ENCODE measurements at places on chromosomes 13 and 19.
A peak's percentile ranks its signal among the peaks of the same experiment; 100 is the strongest.

DNA sequence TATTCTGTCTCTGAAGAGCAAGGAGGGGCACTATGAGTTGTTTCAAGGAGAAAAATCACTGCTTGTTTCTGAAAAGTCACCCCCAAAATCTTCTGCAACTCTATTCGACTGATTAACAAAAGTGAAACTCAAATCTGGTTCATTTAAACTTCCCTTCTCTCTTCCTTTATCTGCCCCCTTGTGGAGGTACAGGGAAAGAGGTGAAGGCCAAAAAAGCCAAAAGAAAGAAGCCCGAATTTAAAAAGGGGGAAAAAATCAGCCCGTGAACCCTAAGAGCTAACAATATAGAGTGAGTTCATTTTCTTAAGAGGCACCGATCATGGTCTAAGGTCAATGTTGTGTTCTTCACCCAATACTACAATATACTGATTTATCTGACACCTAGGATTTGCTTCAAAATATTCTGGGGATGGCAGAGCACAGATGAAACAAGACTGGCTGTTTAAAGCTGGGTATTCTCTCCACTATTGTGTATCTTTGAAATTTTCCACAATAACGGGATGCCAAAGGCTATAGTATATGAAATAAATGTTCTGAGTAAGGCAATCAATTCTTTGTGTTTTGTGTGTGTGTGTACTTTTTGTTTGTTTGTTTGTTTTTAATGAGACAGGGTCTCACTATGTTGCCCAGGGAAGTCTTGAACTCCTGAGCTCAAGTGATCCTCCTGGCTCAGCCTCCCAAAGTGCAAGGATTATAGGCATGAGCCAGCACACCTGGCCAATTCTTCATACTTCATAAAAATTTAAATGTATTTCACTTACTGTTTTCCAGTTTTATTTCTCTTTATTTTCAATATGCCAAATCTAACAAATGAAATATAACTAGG is 55.0 kb upstream of the EEF1AKMT1 start:
- DNase-seq: no peak

DNA sequence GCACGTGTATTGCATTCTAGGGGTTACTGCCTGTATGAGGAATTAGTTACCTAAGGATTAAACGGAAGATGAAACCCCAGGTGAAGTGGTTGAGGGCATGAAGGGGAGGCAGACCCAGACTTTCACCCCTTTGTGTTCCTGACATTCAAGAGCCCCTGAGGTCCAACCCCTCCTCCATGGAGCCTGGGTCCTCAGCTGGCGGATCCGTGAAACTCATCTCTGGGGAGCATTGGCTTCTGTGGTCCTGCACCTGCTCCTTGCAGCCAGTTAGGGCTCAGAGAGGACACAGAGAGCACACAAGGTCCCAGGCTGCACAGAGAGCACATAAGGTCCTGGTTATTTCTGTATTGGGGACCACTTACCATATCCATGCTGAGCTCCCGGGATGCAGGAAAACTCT is 7.0 kb upstream of the LILRA1 start:
- no peak for DNase-seq

- DNase-seq: no peak
Measured at GRCh38 chr19:11806354-11807098, 7.5 kb upstream of the ZNF440 start.

GRCh38 chr19:13726323-13726722 is 38.0 kb upstream of the MRI1 start:
- DNase-seq: no peak

DNA sequence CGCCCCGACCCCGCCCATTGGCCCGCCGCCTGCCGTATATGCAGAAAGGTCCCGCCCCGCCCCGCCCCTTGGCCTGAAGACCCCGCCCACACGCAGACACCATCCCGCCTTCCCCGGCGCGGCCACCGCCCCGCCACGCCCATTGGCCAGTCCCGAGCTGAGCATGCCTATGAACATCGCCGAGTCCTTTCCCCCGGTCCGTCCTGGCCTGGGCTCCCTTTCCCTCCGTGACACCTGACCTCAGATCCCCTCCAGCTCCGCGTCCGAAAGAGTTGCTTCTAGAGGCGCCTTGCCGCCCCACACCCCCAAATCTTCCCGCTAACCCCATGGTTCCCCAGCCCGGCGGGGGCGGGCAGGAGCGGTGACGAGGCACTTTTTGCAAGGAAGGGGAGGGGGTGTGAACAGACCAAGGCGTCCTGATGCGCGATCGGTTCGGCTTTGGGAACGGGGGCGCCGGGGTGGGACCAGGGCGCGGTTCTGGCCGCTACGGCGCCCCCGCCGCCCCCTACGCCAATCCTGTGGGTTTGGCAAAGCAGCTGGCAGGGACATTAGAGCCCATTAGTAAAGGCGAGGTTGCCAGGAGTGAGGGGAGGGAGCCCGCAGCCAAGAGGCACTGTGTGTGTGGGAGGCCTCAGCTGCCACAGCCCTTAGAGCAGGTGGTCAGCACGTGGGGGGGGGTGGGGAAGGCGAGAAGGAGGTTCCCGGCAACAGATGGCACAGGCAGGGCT is 406 bp upstream of the NUMBL start:
- peak; percentile 81 for DNase-seq

- DNase-seq: no peak
Measured at GRCh38 chr13:27665333-27665732, 43.6 kb downstream of the POLR1D start.

GRCh38 chr19:16160943-16161560 is 12.3 kb downstream of the CIB3 start:
- no peak for DNase-seq

DNA sequence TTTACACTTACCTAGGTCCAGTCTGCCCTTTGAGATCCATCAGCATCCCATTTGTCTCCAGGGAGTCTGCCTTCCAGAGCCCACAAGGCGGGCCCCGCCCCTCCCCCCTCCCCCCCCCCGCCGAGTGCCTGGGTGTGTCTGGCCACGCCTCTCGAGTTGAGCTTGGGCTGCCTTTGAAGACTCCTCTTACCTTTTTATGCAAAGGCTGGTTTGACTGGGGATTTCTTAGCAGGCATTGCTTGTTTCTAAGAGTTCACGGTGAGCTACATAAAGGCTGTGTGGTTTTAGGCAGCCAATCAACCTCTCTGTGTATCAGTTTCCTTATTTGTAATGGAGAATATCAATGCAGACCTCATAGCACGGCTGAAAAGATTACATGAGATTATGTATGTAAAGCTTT is 11.3 kb downstream of the GPR12 start:
- DNase-seq: no peak

GRCh38 chr19:20359933-20360720 is 193.1 kb downstream of the ZNF486 start:
- no peak for DNase-seq

GRCh38 chr13:63351081-63351480 is 1935.4 kb upstream of the PCDH20 start:
- no peak for DNase-seq

DNA sequence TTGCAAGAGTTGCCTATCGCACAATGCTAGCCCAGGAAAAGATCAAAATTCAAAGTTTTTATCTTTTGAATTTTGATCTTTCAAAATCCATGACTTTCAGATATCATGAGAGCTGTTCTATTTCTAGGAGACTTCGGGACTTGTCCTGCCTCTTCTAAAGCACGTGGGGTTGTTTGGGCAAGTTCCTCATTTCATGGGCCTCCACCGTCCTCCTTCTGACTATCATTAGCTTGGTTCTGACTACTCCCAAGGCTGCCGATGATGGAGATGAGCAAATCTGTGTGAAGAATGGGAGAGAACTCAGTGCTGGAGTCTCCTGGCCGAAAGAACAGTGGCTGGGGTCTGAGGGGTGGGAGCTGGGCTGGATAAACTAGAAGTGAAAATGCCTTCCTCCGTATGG is 86.5 kb downstream of the COL4A1 start:
- no peak for DNase-seq

DNA sequence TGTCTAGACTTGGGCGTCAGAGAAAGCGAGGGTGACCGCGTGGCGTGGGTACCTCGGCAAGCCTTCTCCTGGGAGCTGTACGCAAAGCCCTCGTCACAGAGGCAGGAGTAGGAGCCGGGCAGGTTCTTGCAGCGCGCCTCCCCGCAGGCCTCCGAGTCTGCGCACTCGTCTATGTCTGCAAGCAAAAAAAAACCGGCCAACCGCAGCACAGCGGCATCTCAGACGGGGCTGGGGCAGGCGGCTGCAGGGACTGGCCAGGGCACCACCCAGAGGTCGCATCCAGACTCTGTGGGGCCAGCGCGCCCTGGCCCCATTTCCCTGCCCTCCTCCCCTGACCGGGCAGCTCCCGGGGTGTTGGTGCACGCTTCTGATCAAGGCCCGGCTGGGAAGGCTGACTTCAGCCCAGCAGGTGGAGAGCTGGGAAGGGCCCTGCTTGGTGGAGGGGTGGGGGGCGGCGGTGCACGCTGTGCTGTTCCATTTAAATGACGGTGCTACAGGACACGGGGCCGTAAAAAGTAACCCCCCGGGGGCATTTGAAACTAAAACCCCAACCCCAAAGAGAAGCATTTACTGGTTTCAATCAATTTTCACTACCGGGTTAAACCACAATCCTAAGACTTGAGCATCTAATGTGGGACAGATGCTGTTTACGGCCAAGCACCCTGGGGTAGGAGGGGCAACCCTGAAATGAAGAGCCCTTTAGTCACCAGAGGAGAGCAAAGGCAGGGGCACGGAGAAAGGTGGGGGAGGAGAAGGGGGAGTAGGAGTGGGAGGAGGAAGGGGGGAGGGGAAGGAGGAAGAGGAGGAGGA is 28.2 kb downstream of the GAS6 start:
- no peak for DNase-seq

- DNase-seq: no peak
Measured at GRCh38 chr13:40484101-40484800, 182.2 kb downstream of the FOXO1 start.

GRCh38 chr19:49468746-49469447 is 5.1 kb upstream of the FLT3LG start:
- peak; percentile 61 for DNase-seq

DNA sequence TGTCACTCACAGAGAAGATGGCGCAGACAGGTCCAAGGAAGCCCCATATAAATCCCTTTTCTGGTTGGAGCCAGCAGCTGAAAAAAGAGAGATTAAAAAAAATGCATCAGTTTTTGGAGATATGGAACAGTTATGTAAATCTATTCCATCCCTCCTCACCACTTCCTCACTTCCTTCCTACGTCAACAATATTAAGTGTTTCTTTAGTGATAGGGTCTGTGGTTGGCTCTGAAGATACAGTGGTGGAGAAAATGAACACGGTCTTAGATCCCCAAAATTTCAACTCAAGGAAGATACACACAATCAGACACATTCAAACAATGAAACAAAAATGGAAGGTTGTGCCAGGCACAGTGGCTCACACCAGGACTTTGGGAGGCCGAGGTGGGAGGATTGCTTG is 31.5 kb downstream of the ADGRE2 start:
- no peak for DNase-seq

GRCh38 chr19:1309977-1310852 is 24.5 kb downstream of the EFNA2 start:
- DNase-seq: no peak

DNA sequence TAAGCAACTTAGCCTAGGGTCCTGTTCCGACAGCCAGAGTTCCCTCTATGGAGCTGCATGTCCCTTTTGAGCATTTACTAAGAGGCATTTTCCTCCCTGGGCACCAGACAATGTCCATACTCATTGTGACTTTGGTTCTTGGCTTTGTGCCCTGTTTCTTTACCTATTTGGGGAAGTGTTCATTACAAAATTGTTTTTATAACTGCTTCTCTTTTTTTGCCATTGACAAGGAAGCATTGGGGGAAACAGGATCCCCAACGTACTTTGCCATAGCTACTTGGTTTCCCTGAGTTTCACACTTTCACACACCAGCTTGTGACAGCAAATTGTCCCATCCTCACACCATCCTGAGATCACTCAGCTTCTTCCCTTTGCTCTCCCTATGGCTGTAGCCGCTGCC is 81.1 kb upstream of the SIAH3 start:
- DNase-seq: no peak

- peak; percentile 51 for DNase-seq
Measured at GRCh38 chr13:27830010-27830409, 37.7 kb downstream of the GSX1 start.

- DNase-seq: no peak
Measured at GRCh38 chr13:105147461-105147860, 1388.0 kb downstream of the EFNB2 start.

DNA sequence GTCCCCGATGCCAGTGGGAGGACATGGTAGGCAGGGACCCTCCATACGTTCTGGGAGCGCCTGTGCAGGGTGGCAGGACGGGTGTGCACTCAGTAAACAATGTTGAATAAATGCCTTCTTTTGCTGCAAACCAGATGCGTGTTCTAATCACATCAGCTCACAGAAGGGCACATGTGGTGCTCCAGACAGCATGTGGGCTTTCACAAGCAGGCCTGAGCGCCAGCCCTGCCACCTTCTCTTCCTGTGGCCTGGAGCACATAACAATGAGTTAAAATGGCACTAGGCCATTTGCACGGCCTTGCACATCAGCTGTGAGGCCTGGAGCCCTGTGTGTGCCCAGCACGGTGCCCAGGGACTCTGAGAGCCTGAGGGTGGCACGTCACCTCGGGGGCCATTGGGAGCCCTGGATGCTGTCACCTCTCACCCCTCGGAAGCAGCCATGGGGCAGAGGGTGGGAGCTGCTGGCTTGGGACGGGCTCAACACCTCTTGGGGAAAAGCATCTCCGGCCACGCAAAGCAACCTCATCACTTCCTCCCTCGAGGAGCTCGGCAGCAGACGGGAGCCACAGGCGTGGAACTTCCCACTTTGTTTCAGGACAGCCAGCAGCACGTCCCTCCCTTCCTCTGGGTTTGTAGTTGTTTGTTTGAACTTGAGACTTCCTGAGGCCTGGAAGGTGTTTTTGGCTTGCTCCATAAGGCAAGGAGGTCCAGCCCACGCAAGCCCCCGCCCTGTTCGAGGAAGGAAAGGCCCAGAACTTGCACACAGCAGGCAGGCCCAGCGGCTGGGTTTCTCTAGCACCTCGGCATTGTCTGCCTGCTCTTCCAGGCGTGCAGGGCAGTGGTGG is 9.8 kb downstream of the MCF2L start:
- no peak for DNase-seq

GRCh38 chr19:30625947-30626625 is 253.9 kb downstream of the ZNF536 start:
- DNase-seq: no peak

DNA sequence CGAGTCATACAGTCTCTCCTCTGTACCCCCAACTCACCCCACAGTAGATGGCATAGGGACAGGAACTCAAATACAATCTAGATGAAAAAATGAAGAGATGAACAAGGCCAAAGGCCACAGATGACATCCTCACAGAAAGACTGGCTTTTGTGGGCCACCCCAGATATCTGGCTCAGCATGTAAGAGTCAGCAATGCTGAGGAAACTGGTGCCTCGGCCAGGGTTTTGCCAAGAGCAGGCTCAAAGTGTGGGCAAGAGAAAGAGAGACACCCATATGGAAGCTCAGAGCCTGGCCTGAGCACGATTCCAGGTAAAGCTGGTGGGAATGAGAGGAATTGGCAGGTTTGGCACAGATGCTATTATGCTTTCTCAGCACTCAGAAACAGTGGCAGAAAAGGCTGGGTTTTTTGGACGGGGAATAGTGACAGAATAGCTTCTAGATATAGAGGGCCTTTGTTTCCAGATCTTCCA is 460.6 kb downstream of the FOXO1 start:
- DNase-seq: no peak

- DNase-seq: no peak
Measured at GRCh38 chr13:40042991-40043390, 387.5 kb downstream of the COG6 start.

- no peak for DNase-seq
Measured at GRCh38 chr13:43783820-43784219, 3.0 kb downstream of the ENOX1 start.
